ENCODE measurements at places on chromosomes 6 and 20. TPM values are rescaled to one million over a fixed set of nuclear protein-coding genes. Genes with fewer than 3 reads are reported as not detected.

Gene CLDN20
- not detected for total RNA-seq

Gene PPP1R11
- 73.4 TPM for total RNA-seq

Gene PRR18
- total RNA-seq = 0.55 TPM

Gene GSTA1
- not detected for total RNA-seq

Gene ENPP3
- not detected for total RNA-seq

Gene ZKSCAN4
- 4.4 TPM for total RNA-seq

Gene IL17A
- total RNA-seq = not detected

Gene VSX1
- not detected for total RNA-seq

Gene TCP11
- total RNA-seq = not detected

Gene NRN1
- 3.1 TPM for total RNA-seq

Measured in kidney epithelial cell (primary cell).